Chondrocyte (in vitro differentiated cells): ENCODE measurements at places on chromosomes 1 and 21. TPM values are rescaled to one million over a fixed set of nuclear protein-coding genes. Genes with fewer than 3 reads are reported as not detected.

Gene LCE1A
- total RNA-seq, result not detected in 3 replicates

Gene OR10Z1
- total RNA-seq, result not detected in 3 replicates

Gene SLC45A3
- 1.6 to 2.9 TPM (median 2.9 TPM) in 3 replicates for total RNA-seq

Gene WDR64
- total RNA-seq, result 0.17 TPM in 1 of 3 replicates, not detected in the others

Gene PTPN7
- not detected in 3 replicates for total RNA-seq

Gene SHE
- 0.10 to 0.20 TPM in 2 of 3 replicates, not detected in the other for total RNA-seq

Gene DNAH14
- total RNA-seq, result 15.3 to 28.1 TPM (median 16.0 TPM) in 3 replicates

Gene ADAM30
- not detected in 3 replicates for total RNA-seq

Gene OLFML2B
- 44.6 to 120 TPM (median 113 TPM) in 3 replicates for total RNA-seq

Gene TGFBR3
- total RNA-seq, result 0.80 to 2.8 TPM (median 1.4 TPM) in 3 replicates

Gene DPT
- 11.3 to 30.2 TPM (median 13.0 TPM) in 3 replicates for total RNA-seq

Gene IGSF9
- total RNA-seq, result not detected in 3 replicates

Gene ERMAP
- 13.1 to 15.7 TPM (median 13.7 TPM) in 3 replicates for total RNA-seq

Gene GCSAML
- not detected in 3 replicates for total RNA-seq

Gene LCE3D
- total RNA-seq, result not detected in 3 replicates

Gene PTAFR
- total RNA-seq, result 0.07 to 0.10 TPM in 2 of 3 replicates, not detected in the other

Gene KCNJ9
- total RNA-seq, result not detected in 3 replicates

Gene DHDDS
- 67.1 to 89.2 TPM (median 78.3 TPM) in 3 replicates for total RNA-seq

Gene TCHH
- total RNA-seq, result not detected in 3 replicates

Gene GPR25
- not detected in 3 replicates for total RNA-seq

Gene PIK3R3
- 21.1 to 36.3 TPM (median 23.4 TPM) in 3 replicates for total RNA-seq

Gene ADARB1
- 53.8 to 92.8 TPM (median 89.5 TPM) in 3 replicates for total RNA-seq

Gene GPR153
- 4.2 to 5.8 TPM (median 4.4 TPM) in 3 replicates for total RNA-seq

Gene UBR4
- total RNA-seq, result 133 to 144 TPM (median 135 TPM) in 3 replicates

Gene AGT
- total RNA-seq, result 18.1 to 119 TPM (median 118 TPM) in 3 replicates

Gene LCE2C
- total RNA-seq, result not detected in 3 replicates

Gene LAMB3
- 5.5 to 6.5 TPM (median 6.3 TPM) in 3 replicates for total RNA-seq

Gene LCE1F
- total RNA-seq, result not detected in 3 replicates

Gene TFF2
- not detected in 3 replicates for total RNA-seq

Gene FAM72B
- total RNA-seq, result 1.3 to 2.5 TPM (median 1.3 TPM) in 3 replicates

Gene CHODL
- 0.18 to 0.22 TPM in 2 of 3 replicates, not detected in the other for total RNA-seq

Gene MATN1
- 0.19 to 0.82 TPM (median 0.47 TPM) in 3 replicates for total RNA-seq

Gene SHISAL2A
- total RNA-seq, result 0.24 TPM in 1 of 3 replicates, not detected in the others

Gene S100B
- 0.41 TPM in 1 of 3 replicates, not detected in the others for total RNA-seq

Gene SPRR5
- not detected in 3 replicates for total RNA-seq

Gene TAS1R1
- total RNA-seq, result not detected in 3 replicates

Gene VWA5B1
- not detected in 3 replicates for total RNA-seq

Gene PPFIA4
- 6.0 to 16.3 TPM (median 14.7 TPM) in 3 replicates for total RNA-seq

Gene CAMTA1
- total RNA-seq, result 63.8 to 69.4 TPM (median 66.9 TPM) in 3 replicates

Gene CTSS
- 0.79 to 1.5 TPM (median 1.4 TPM) in 3 replicates for total RNA-seq

Gene NLRP3
- 0.10 to 1.3 TPM (median 0.15 TPM) in 3 replicates for total RNA-seq

Gene SPATA17
- total RNA-seq, result 0.15 to 0.85 TPM in 2 of 3 replicates, not detected in the other

Gene ADAMTS5
- 28.8 to 52.2 TPM (median 30.4 TPM) in 3 replicates for total RNA-seq

Gene LRRC41
- 82.0 to 96.8 TPM (median 82.9 TPM) in 3 replicates for total RNA-seq

Gene MEGF6
- total RNA-seq, result 185 to 332 TPM (median 328 TPM) in 3 replicates

Gene VHLL
- not detected in 3 replicates for total RNA-seq

Gene RGS18
- not detected in 3 replicates for total RNA-seq

Gene BTBD8
- 2.3 to 2.6 TPM (median 2.5 TPM) in 3 replicates for total RNA-seq

Gene ANGPTL3
- total RNA-seq, result 0.10 TPM in 1 of 3 replicates, not detected in the others

Gene NKAIN1
- total RNA-seq, result 2.9 to 3.8 TPM (median 3.5 TPM) in 3 replicates

Gene KCNAB2
- total RNA-seq, result 4.2 to 7.3 TPM (median 5.2 TPM) in 3 replicates

Gene DISP3
- 0.05 to 0.21 TPM in 2 of 3 replicates, not detected in the other for total RNA-seq

Gene CHRNB2
- not detected in 3 replicates for total RNA-seq

Gene GUCA2A
- total RNA-seq, result not detected in 3 replicates

Gene FAM151A
- not detected in 3 replicates for total RNA-seq
